AG04449 (cell line): ENCODE measurements at places on chromosomes 16 and 17.

DNA sequence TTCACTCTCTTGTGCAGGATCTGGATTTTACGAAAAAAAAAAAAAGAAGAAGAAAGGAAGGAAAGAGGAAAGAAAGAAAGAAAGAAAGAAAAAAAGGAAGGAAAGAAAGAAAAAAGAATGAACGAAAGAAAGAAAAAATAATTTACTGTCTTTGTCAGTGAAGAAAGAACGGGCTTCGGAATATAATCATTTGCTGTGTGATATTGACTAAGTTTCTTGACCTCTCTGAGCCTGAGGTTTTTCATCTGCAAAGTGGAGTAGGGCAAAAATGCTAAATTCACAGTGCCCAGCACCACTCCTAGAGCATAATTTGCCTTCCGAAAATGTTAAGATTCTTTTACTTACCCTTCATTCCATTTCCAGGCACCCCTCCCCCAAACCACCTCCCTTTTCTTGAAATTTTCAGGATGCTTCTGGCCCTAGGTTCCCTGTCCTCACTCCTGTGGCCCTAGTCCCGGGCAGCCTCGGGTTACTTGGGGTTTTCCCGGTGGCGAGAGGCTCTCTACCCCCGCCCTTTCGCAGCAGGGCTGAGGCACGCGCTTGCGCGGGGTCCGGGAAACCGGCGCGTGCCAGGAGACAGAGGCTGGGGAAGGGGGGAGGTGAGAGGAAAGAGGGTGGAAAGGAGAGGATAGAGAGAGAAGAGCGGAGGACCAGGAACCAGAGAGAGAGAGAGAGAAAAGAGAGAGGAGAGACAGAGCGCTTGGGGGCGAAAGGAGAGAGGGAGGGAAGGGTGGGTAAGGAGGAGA is at the start of gene CNTNAP1:
CNTNAP1 (plus strand) TSS at position 556 of the 746 bp plus-strand sequence. CDS start 299 bp downstream, outside the sequence.
- DNase-seq: no peak

GRCh38 chr17:27541301-27542023 is 85.2 kb downstream of the KSR1 start:
- no peak for DNase-seq

DNA sequence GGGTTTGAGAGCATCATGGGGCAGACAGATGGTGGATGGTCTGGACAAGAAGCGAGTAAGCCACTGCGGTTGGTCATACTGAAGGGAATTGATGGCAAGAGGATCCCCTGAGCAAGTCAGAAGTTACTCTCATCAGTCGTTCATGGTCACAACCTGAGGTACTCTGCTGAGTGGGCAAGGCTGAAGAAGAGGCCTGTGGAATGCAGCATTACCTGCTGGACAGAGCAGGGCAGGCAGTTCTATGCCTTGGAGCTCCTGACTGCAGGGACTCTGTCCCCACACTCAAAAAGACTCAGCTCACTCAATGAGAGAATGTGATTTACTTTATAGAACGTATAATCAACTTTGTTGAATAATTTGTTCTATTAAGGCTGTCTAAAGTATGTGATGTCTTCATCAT is 28.3 kb downstream of the ALDH3A2 start:
- DNase-seq: no peak

DNA sequence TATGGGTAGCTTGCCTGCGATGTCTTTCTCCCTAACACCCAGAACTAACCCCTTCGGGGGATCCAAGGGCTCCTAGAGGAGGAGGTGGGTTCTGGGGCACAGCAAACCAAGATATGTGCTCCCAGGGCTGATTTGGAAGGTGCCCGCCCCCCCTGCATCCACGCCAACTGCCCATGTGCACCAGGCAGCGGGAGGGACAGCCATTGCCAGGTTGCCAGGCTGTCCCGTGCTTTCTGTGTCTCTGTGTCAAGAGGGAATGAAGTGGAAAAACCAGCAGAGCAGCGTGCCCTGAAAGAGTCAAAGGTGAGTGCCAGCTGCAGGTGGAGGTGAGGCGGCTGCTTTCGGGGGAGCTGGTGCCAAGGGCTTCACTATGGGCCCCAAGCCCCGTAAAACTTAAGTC is 6.4 kb downstream of the TEKT5 start:
- no peak for DNase-seq

DNA sequence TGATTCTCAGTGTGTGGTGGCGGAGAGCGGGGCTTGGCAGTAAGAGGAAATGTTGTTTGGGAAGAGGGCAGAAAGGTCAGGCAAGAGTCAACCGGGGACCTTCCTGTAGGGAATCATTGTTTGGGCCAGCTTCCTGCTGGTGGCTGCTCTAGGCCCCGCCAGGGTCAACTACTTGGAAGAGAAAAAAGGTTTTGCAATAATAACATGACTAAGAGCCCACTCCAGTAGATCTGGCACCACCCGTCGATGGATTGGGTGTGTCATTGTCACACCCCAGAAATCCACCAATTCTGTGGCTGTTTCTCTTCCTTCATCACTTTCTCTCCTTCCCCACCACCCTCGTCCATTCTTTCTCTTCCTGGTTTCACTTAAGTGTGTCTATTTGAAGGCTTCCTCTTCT is 4.2 kb upstream of the KRT24 start:
- DNase-seq: no peak

GRCh38 chr16:83994703-83995102 is 26.7 kb downstream of the NECAB2 start:
- DNase-seq: no peak

GRCh38 chr16:2960183-2961010 is 3.7 kb upstream of the KREMEN2 start:
- no peak for DNase-seq

GRCh38 chr17:49894761-49895160 is 46.9 kb upstream of the TAC4 start:
- DNase-seq: no peak

GRCh38 chr16:48576927-48577326 is 33.1 kb downstream of the N4BP1 start:
- DNase-seq: no peak

GRCh38 chr16:4674926-4675530 is 18.3 kb upstream of the NUDT16L1 start:
- DNase-seq: no peak

DNA sequence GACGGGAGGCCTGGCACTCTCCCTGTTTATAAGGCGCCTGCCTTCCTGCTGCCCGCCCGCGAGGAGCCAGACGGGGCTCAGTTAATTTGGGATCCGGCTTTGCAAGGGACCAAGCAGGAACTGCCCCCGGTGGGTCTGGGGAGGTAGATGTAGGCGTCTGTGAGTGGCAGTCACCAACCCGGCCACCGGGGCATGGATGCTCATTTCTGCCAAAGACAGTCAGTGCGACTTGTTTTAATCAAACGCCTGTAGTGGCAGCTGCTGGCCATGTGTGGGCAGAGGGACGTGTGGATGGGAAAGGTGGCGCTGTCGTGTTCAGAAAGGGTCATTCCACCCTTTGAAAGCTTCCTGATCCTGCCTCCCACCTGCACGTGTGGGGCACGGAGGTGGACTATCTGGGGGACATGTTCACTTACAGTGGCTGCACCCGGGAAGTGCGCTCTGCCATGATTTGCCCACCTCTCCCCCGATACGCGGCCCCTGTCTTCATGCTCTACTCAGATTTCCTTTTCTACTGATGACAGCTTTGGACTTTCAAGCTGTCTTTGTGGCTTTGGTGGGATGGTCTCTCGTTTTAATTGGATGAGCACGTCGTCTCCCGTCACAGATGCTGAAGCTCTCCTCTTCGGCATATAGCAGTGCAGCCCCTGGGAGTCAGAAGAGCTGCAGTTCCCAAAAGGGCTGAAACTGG is 60.3 kb upstream of the CIBAR2 start:
- no peak for DNase-seq

GRCh38 chr16:20385844-20386832 is 18.4 kb downstream of the PDILT start:
- DNase-seq: no peak

- DNase-seq: no peak
Observed at GRCh38 chr16:47884116-47884725, 271.6 kb downstream of the ABCC12 start.

GRCh38 chr17:33131620-33132019 is 140.0 kb downstream of the SPACA3 start:
- no peak for DNase-seq

- no peak for DNase-seq
Observed at GRCh38 chr17:62981933-62982332, 15.9 kb downstream of the TANC2 start.

GRCh38 chr16:62989480-62989879 is 953.2 kb upstream of the CDH8 start:
- no peak for DNase-seq

- no peak for DNase-seq
Observed at GRCh38 chr16:57382535-57383275, 10.4 kb downstream of the CX3CL1 start.

DNA sequence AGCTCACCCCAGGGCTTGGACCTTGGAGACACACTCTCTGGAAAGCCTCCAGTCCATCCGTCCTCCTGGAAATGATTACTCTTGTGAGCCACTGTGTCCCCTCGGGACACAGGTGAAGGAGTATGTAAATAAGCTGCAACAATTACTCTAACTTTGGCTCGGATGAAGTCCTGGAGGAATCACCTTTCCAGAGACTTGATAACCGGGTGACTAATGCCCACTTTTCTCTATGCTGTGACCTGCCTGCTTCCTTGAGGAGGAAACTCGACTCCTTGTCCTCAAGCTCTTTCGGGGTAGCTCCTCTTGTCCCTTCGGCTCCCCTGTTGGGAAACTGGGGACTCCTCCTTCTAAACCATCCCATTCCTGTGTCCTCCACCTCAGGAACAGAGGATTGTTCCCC is at the start of gene OR1A1:
OR1A1 (plus strand) TSS at position 301 of the 400 bp plus-strand sequence. CDS start 7,954 bp downstream, outside the sequence.
- no peak for DNase-seq

- DNase-seq: no peak
Observed at GRCh38 chr16:66717776-66718175, 21.2 kb upstream of the CMTM4 start.

GRCh38 chr17:21680366-21680765 is 12.0 kb upstream of the KCNJ18 start:
- DNase-seq: no peak

DNA sequence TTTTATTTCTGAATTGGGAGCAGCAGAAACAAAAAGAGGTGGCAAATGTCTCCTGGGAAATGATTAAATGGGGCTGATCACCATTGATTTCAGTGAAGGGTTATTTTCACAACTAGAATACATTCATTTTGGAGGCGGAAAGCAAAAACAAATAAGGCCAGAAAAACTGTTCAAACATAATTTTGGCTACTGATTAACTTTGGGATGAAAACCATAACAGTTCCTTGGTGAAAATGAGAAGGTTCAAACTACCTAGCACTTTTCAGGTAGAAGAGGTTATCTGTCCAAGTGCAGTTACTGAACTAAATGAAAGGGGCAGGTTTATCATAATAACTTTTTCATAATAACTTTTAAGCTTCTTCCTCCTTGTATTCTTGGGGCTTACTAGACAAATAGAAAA is 718.5 kb downstream of the CDH11 start:
- DNase-seq: no peak

- no peak for DNase-seq
Observed at GRCh38 chr16:57276596-57276995, 7.9 kb downstream of the PLLP start.

DNA sequence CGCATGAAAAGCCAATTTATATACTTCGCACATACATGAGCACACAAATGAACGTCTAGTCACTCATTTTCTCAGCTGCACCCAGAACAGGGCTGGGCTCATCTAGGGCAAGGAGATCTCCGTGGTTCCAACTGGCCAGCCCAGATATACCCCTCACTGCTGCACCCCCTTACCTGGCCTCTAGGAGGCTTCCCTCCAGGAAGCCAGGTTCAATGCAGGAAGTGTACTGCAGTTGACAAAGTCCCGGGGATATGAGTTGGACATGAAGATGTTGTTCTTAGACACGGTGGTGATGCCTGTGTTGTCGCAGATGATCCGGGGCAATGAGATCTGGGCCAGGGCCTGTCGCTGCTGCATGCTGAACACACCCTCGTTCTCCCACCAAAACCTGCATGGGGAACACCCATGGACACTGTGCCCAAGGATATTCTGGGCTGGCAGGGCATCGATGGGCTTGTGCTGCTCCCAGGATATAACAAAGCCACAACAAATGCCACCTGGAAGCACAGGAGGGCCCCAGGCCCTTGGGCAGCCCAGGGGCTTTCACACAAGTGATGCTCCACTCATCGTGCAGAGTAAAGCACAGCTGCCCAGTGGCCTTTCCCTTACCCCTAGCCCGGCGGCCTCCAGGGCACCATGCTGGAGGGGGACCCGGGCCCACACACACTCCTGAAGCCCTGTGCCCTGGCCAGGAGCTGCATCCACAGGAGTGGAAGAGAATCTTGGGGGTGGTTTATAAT is 10.1 kb downstream of the MPO start:
- no peak for DNase-seq

DNA sequence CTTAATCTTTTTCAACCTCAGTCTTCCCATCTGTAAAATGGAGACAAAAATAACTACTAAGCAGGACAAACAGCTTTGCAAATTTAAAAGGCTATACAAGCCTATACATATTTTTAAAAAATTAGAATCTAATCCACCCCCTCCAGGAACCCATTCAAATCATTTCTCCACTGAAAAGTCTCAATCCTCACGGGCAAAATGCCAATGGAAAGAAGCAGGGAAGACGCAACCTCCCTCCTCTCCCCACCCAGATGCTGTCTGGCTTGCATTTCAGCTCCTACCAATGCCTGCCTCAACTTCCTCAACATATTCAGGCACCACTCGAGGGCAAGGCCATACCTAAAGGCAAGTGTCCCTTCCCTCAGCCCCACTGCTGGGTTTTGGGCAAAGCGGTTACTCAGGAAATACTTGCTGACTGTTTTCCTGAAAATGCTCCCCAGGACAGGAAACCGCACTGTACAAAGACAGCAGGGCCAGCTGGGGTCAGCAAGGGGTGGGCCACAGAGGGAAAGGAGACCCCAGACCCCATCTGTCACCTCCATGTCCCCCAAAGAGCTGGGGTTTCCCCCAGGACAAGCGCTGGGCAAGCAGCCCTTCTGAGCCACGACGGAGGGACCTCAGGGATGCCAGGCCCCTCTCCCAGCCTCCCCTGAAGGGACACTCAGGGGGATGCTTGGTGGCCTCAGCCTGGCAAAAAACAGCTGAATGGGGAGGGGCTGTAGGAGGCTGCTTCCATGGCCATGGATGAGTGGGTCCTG is 47.7 kb upstream of the DOC2B start:
- no peak for DNase-seq

GRCh38 chr16:69105501-69106361 is at the start of gene HAS3:
TSS of gene HAS3 (plus strand) at chr16:69105653. CDS start at chr16:69109396, 3,743 bp downstream.
- no peak for DNase-seq

DNA sequence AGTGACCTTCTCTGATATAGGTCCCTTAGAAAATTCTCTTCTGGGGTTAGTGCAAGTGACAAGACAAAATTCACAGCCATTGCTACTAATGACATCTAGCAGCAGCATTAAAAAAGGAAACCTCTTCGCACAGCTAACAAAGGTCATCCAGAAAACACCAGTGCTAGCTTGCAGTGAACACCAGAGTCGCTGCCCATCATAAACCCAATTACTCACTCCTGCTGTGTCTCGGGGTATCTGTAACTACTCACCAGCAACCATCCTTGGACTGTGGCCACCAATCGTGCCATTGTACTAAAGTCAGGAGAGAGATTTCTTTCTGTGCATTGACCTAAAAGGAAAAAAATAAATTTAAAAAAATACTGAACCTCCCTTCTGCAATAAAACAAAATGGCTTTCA is 1494.7 kb upstream of the CDH8 start:
- no peak for DNase-seq
